ENCODE measurements at places on chromosomes 16 and 17. TPM values are rescaled to one million over a fixed set of nuclear protein-coding genes. Genes with fewer than 3 reads are reported as not detected.
A peak's percentile ranks its signal among the peaks of the same experiment; 100 is the strongest.

DNA sequence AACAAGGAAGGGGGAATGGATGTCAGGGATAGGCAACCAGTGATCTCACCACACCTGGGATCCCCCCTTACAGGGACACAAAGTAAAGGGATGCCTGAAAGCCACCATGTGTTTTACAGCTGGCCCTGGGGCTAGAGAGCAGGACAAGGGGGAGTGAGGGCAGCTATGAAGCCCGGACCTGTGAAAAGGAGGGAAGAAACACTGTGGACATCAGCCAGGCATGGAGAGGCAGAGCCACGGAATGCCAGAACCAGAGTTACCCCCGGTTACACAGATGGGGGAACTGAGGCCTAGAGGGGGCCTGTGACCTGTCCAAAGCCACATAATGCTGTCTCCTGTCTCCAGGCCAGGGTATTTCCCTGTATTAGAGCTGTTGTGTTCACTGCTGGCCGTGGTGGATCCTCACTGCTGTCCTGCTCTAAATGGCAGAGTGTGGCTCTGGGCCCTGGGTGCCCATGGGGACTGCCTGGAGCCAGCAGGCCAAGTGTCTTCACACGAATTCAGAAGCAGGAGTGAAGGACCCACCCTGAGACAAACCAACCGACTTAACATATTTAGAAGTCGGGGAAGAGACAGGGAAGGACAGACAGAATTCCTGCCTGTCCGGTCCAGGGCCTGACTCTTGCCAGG lies 29.7 kb upstream of the ITGA3 start:
- H3K27ac ChIP-seq: no peak overlapping the region
- H3K4me3 ChIP-seq: no peak overlapping the region
- H3K4me1 ChIP-seq: no peaks in the 10 kb centered on the region
- H3K36me3 ChIP-seq: no peaks in the 10 kb centered on the region
- H3K27me3 ChIP-seq: no peaks in the 10 kb centered on the region

- no peaks in the 10 kb centered on the region for H3K27me3 ChIP-seq
- no peaks in the 10 kb centered on the region for H3K36me3 ChIP-seq
- no peak for DNase-seq
- H3K4me1 ChIP-seq: no peaks in the 10 kb centered on the region
- H3K27ac ChIP-seq: no peak overlapping the region
- no peak overlapping the region for H3K4me3 ChIP-seq
These were observed 124.3 kb upstream of the IRX5 start for GRCh38 chr16:54806378-54806777.

- no peak for DNase-seq
- H3K36me3 ChIP-seq: no peaks in the 10 kb centered on the region
- H3K27ac ChIP-seq: no peak within 1 kb of the TSS
- no peaks in the 10 kb centered on the region for H3K4me1 ChIP-seq
- peak within 1 kb of the TSS; percentile 26 for H3K4me3 ChIP-seq
- H3K27me3 ChIP-seq: peaks cover 12% of the 10 kb centered on the region
These were observed at the start of gene MC1R for GRCh38 chr16:89918453-89919347. Gene MC1R (plus strand): TSS chr16:89918862. CDS start chr16:89919259, 397 bp downstream.

DNA sequence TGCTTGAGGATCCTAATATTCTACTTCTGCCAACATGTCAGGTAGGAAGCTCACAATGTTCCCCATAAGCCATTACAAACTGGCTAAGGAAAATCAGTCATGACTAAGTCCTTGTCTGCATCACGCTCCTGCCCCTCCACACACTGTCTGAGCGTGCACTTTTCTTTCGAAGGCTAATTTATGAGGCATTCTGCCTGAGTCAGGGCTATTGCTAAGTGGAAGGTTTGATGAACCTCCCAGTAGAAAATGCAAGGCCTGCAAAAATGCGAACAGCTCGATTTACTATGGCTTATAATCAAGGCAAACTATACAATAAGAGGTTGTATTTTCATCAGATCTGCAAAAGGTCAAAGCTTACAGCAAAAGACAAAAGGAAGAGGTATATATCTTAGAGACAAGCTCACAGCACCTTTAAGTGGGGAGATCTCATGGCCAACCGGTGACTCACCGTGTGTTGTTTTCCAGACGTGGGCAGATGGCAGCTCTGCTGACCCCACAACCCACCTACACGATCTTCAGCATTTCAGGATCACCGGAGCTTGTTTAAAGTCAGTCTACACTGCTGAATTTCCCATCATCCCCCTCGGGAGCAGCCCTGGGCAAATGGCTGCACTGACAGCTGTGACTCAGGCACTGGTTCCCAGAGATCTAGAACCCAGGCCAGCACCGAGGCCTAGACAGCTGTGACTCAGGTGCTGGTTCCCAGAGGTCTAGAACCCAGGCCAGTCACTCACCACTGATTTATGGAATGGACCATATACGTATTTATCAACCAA lies 26.1 kb downstream of the MEAK7 start:
- H3K36me3 ChIP-seq: no peaks in the 10 kb centered on the region
- peak; percentile 6 for DNase-seq
- H3K4me3 ChIP-seq: no peak overlapping the region
- no peaks in the 10 kb centered on the region for H3K27me3 ChIP-seq
- H3K4me1 ChIP-seq: no peaks in the 10 kb centered on the region

DNA sequence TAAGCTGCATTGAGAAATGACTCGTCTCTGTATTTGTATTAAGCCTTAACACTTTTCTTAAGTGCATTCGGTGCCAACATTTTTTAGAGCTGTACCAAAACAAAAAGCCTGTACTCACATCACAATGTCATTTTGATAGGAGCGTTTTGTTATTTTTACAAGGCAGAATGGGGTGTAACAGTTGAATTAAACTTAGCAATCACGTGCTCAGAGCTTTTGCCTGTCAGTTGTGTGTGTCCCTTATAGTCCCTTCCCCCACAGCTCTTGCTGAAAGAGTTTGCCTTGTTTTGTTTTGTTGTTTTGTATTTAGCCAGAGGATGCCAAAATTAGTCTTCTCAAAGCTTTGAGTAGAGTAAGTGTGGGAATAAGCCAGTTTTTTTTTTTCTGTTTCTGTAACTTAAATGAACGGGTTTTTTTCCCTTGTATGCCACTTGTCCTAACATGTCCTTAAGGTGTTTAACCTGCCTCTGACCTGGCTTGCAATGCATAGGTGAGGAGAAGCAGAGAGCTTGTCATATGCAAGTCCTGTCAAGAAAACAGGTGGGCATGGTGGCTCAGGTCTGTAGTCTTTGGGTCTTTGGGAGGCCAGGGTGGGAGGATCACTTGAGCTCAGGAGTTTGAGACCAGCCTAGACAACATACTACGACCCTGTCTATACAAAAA lies 4.6 kb upstream of the MAPK8IP3 start:
- H3K4me1 ChIP-seq: peaks cover 6% of the 10 kb centered on the region
- H3K27me3 ChIP-seq: no peaks in the 10 kb centered on the region
- no peak overlapping the region for H3K4me3 ChIP-seq
- H3K27ac ChIP-seq: no peak overlapping the region

DNA sequence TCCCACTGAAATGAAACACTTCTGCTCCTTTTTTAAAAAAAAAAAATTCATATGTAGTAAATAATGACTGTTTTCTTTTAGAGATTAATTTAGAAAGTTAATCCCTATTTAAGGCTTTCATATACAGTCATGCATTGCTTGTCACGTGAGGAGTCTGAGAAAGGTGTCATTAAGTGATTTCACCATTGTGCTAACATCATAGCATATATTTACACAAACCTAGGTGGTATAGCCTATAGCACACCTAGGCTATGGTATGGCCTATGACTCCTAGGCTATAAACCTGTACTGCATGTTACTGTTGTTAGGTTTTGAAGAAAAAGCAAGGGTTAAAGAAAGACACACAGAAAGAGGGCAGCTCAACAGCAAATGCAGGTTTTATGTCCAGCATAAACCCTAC lies 13.7 kb downstream of the PPY start:
- H3K36me3 ChIP-seq: no peaks in the 10 kb centered on the region
- no peak overlapping the region for H3K4me3 ChIP-seq
- H3K4me1 ChIP-seq: no peaks in the 10 kb centered on the region
- H3K27me3 ChIP-seq: peaks cover 5% of the 10 kb centered on the region
- no peak for DNase-seq

DNA sequence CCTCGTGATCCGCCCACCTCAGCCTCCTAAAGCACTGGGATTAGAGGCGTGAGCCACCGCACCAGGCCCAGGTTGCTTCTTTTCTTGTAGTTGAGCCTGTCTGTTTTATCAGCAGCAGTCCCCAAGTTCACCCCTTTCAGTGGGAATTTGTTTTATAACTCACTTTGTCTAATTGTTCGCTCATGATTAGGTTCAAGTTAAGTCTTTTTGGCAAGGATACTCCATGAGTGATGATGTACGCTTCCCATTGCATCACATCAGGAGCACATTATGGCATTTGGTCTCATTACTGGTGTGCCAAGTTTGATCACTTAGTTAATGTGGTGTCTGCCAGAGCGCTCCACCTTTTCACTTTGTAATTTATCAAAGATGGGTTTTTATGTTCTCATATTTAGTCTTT lies 14.4 kb upstream of the GJD3 start:
- DNase-seq: no peak
- no peak overlapping the region for H3K4me3 ChIP-seq
- no peak overlapping the region for H3K27ac ChIP-seq
- no peaks in the 10 kb centered on the region for H3K27me3 ChIP-seq
- H3K4me1 ChIP-seq: no peaks in the 10 kb centered on the region

GRCh38 chr17:42695500-42695899 lies 13.2 kb downstream of the CNTNAP1 start:
- DNase-seq: no peak
- no peaks in the 10 kb centered on the region for H3K4me1 ChIP-seq
- H3K4me3 ChIP-seq: no peak overlapping the region
- no peaks in the 10 kb centered on the region for H3K27me3 ChIP-seq
- H3K27ac ChIP-seq: no peak overlapping the region
- H3K36me3 ChIP-seq: no peaks in the 10 kb centered on the region

- no peaks in the 10 kb centered on the region for H3K4me1 ChIP-seq
- no peak overlapping the region for H3K27ac ChIP-seq
- DNase-seq: no peak
These were observed 20.4 kb upstream of the SCIMP start for GRCh38 chr17:5254903-5255521.

GRCh38 chr17:8698162-8698971 lies 46.3 kb downstream of the CCDC42 start:
- H3K27ac ChIP-seq: no peak overlapping the region
- H3K4me3 ChIP-seq: no peak overlapping the region
- H3K36me3 ChIP-seq: no peaks in the 10 kb centered on the region
- H3K27me3 ChIP-seq: no peaks in the 10 kb centered on the region
- DNase-seq: peak; percentile 58
- no peaks in the 10 kb centered on the region for H3K4me1 ChIP-seq

- H3K36me3 ChIP-seq: no peaks in the 10 kb centered on the region
- peak overlapping the region; percentile 91 for H3K27ac ChIP-seq
- peak overlapping the region; percentile 18 for H3K4me3 ChIP-seq
- H3K4me1 ChIP-seq: peaks cover 2% of the 10 kb centered on the region
- peak; percentile 91 for DNase-seq
These were observed 44.3 kb downstream of the TBC1D16 start for GRCh38 chr17:79991140-79991923.

GRCh38 chr16:87728026-87728425 lies 37.8 kb downstream of the KLHDC4 start:
- H3K4me1 ChIP-seq: no peaks in the 10 kb centered on the region
- DNase-seq: no peak
- H3K27ac ChIP-seq: no peak overlapping the region
- H3K4me3 ChIP-seq: no peak overlapping the region

- H3K4me1 ChIP-seq: no peaks in the 10 kb centered on the region
- no peak for DNase-seq
- no peaks in the 10 kb centered on the region for H3K27me3 ChIP-seq
- H3K36me3 ChIP-seq: peaks cover 2% of the 10 kb centered on the region
- no peak overlapping the region for H3K27ac ChIP-seq
These were observed 63.2 kb downstream of the AMFR start for GRCh38 chr16:56362057-56362655.

DNA sequence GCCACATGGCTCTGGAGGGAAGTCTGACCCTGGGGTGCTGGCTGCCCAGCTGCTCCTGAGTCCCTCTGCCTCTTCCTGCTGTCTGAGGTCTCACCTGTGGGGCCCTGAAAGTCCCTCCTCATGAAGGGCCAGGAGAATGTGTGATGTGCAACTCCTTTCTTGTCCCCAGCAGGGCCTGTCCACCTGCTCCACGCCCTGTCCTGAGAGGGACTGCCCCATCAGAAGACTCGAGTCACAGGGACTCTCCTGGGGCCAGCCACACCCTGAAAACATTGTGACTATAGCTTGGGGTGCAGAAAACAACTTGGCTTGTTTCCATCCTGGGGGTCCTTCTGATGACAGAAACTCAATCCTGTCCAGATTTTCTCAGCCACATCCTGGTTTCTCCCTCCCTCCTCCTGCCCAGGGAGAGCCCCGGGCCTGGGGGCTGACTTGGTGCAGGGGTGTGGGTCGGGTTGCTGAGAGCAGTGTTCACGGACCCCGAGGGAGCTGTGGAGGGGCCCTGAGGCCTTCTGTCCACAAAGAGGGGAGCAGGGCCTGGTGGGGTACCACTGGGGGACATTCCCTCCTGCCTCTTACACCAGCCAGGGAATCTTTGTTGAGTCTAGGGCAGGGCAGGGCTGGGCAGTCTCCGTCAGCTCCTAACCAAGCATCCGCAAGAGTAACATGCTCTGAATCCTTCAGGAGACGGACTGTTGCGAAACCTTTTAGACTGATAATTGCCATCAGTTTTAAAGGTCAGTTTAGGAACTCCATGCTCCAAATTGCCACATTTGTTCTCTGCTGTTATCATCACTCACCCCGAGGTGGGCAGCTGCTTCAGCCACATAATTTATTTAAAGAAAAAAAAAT lies 45.9 kb downstream of the NT5M start:
- H3K27me3 ChIP-seq: no peaks in the 10 kb centered on the region
- peak; percentile 24 for DNase-seq
- peaks cover 5% of the 10 kb centered on the region for H3K4me1 ChIP-seq
- H3K36me3 ChIP-seq: no peaks in the 10 kb centered on the region
- no peak overlapping the region for H3K27ac ChIP-seq

GRCh38 chr17:31171701-31172100 lies 76.9 kb downstream of the NF1 start:
- DNase-seq: no peak
- no peak overlapping the region for H3K27ac ChIP-seq
- no peak overlapping the region for H3K4me3 ChIP-seq
- H3K27me3 ChIP-seq: no peaks in the 10 kb centered on the region

ZG16B gene
- 1.6 TPM for total RNA-seq

SHCBP1 gene
- total RNA-seq: 0.93 TPM

MAPT gene
- total RNA-seq: 0.44 TPM

SPATA22 gene
- not detected for total RNA-seq

FBXW10B gene
- total RNA-seq: 1.0 TPM

KRTAP1-1 gene
- total RNA-seq: not detected

ATP2A3 gene
- total RNA-seq: 1.5 TPM

TPSD1 gene
- total RNA-seq: not detected

UMOD gene
- not detected for total RNA-seq

AOC3 gene
- 5.6 TPM for total RNA-seq

OXLD1 gene
- total RNA-seq: 14.3 TPM

SOX9 gene
- total RNA-seq: 1.6 TPM

RAB26 gene
- total RNA-seq: 6.9 TPM

All from right lobe of liver (tissue), 6 donors.